ENCODE measurements at places on chromosomes 11 and 22.

DNA sequence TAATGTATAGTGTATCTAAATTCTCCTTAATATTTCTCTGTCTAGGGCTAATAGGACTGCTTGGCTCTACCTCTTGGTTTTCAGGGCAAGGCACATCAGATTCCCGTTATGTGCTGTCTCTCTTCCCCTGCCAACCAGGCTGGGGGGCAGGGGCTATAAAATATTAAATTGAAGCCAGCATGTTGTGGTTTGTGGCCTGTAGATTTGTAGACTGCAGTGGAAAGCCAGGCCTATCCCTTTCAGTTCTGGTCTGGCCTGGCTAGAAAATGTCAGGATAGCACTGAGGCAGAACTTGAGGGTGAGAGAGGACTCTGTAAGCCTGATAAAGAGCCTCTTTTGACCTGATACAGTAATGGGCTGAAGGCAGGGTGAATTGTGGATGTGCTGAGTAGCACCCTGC lies 14.4 kb upstream of the GRK2 start:
- DNase-seq = no peak

- no peak for DNase-seq
Observed at GRCh38 chr11:44507896-44508445, 57.5 kb upstream of the CD82 start.

GRCh38 chr11:72309074-72309598 lies 65.2 kb upstream of the PHOX2A start:
- DNase-seq = no peak

- DNase-seq = no peak
Observed at GRCh38 chr11:8111636-8112035, 30.6 kb downstream of the TUB start.

GRCh38 chr11:46239801-46240061 lies 37.7 kb upstream of the CREB3L1 start:
- no peak for DNase-seq

DNA sequence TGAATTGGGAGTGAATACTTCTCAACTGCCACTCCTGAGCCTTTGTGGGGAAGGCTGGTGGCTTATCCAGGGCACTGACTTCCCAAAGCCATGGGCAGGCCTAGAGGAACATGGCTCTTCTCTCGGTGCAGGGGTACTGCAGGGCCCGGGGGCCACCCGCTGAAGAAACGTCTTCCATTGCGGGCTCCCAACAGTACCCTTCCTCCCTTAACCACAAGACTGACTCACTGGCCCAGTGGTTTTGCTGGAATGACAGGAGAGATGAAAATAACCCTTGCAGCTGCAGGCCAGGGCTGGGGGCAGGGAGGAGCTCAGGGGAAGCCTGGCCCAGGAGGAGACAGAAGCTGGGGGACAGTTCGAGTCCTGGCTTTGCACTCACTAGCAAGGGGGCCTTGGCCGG lies 13.5 kb downstream of the TXN2 start:
- DNase-seq = peak; percentile 72

DNA sequence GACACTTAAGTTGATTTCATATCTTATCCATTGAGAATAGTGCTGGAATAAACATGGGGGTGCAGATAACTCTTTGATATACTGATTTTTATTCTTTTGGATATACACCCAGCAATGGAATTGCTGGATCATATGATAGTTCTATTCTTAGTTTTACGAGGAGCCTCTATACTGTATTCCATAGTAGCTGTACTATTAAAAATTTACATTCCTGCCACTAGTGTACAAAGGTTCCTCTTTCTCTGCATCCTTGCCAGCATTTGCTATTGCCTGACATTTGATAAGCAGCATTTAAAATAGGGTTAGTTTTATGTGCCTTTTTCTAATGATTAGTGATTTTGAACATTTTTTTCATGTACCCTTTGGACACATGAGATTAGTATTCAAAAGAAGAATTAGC lies 554.2 kb downstream of the JRKL start:
- DNase-seq = no peak

- no peak for DNase-seq
Observed at GRCh38 chr11:108857382-108857781, 192.5 kb downstream of the DDX10 start.

GRCh38 chr11:34959770-34960169 lies 43.4 kb downstream of the PDHX start:
- no peak for DNase-seq

- no peak for DNase-seq
Observed at GRCh38 chr11:96272529-96273222, 70.3 kb downstream of the MAML2 start.

GRCh38 chr11:15045891-15046290 lies 27.5 kb upstream of the CALCB start:
- DNase-seq = no peak

- DNase-seq = no peak
Observed at GRCh38 chr11:29328961-29329441, 687.8 kb downstream of the KCNA4 start.

GRCh38 chr11:58057481-58057880 lies 26.7 kb downstream of the OR6Q1 start:
- DNase-seq = no peak

DNA sequence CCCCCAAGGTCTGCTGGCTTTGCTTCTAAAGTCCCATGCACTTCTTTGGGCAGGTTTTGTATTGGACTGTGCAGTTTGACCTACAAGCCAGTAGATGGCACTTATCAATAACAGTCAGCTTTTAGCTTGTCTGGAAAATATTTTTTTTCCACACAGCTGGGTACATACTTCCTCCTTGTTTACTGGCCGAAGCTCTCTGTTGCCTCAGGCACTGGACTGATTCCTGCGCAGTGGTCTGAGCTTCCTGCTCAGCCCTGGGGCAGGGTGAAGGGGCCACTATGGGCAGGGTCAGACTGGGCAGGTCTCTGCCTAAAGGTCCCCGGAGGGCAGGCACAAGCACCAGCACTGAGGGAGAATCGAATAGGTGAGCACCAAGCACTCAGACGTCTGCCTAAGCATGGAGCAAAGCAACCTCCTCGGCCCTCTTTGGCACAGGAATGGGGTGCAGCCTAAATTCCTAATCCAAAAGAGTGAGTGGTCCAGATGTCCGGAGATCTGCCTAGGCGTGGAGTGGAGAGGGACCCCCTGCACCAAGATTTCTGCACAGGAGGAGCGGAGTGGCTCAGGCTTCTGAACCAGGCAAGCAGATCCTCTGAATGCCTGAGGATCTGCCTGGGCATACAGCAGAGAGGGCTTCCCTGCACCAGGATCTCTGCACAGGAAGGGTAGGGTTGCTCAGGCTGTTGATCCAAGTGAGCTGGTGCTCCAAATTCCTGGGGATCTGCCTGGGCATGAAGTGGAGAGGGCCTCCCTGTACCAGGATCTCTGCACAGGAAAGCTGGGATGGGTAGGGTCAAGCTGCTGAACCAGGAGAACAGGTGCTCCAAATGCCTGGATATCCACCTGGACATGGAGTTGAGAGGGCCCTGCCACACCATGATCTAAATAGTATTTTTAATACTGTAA lies 105.9 kb upstream of the C11orf58 start:
- DNase-seq = peak; percentile 19

DNA sequence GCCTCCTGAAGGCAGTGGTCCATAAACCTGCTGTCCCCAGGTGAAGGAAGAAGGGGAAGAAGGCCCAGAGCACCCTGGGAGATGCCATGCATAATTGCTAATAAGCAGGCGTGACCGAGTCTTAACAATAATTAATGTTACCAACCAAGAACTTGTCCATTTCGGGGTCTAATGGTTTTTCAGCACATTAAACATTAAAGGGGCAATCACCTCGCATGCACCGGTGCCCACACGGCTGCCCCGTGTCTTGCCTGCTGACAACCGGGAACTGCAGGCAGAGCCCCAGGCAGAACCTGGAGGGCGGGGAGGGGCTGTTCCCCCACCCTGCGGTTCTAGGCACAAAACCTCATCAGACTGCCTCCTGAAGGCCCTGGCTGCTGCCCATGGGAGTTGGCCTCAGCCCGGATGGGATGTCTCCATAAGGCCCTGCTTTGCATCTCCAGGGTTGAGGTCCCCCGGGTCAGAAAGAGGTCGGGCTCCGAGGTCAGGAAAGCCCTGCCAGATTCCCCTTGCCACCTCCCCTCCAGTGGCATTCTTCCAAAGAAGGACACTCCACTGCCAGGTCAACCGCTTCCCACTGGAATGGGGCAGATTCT lies 169.0 kb downstream of the BUD13 start:
- no peak for DNase-seq
